Mucosa of descending colon (tissue), 3 donors: ENCODE measurements at places on chromosomes 16 and 17. TPM values are rescaled to one million over a fixed set of nuclear protein-coding genes. Genes with fewer than 3 reads are reported as not detected.

The EFCAB5 gene
- 1.0 TPM for total RNA-seq

The MT1H gene
- total RNA-seq: 1.5 TPM

The NTN3 gene
- total RNA-seq: not detected

The JPT1 gene
- total RNA-seq: 105 TPM

The KCNJ2 gene
- 17.3 TPM for total RNA-seq

The RCVRN gene
- not detected for total RNA-seq
